CD4-positive, alpha-beta T cell treated with Interferon alpha-2 for 1 hour (primary cell): ENCODE measurements at places on chromosomes 11 and 22.

DNA sequence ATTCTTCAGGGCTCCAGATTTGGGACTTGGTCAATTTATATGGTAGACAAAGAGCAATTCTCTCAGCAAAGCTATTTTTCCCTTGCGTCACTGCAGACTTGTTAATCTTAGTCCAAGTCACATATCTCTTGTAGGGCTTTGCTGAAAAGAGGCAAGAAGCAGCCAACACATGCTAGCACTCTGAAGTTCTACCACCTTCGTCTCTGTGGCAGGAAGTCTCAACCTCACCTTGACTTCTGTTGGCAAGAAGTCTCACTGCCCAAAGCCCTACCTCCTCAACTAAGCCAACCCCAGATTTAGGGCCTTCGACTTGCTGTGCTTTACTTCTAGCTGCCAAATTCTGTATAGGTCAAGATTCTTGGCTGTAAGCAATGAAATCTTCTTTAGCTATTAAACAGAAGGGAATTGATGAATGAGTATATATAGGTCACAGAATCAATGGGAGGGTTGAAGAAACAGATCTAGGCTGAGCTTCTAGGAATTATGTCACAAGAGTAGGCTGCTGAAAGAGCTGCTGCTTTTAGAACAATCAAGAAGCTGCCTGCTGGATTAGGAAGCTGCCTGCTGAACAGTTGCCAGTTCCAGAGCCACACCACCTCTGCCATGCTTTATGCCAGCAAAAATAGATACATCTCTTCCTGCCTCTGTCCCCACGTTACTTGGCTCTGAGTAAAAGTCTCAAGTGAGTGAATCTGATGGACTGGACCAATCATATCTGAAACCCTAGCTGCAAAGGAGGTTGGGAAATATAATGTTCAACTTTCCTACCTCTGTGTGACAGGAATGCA lies 17.6 kb upstream of the NCR3LG1 start:
- DNase-seq = peak; percentile 23

DNA sequence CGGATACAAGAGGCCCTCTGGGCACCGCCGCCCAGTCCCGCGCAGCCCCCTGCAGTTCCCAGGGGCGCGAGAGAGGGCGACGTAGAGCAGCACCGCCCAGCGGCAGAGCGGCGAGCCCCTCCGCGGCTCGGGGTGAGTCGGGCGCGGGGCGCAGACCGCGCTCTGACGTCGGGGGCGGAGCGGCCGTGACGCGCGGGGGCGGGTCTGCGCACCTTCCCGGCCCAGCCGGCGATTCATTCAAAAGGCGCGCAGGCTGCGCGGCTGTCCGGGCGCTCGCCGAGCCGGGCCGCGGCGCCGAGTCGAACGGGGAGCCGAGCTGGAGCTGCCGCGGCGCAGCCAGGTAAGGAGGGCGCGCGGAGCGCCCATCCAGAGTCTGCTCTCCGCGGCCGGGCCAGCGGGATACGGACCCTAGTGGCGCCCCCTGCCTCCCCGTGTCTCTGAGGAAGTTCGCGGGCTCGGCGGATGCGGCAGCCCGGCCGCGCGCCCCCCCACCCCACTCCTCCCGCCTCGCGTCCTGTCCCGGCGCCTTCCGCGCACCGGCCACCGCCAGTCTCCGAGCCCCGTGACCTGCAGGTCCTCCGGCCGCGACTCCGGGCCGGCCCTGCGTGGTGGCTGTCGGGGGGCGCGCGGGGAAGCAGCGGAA lies at the start of gene RELT:
Gene RELT, plus strand, starts transcription at position 240 of the 643 bp plus-strand sequence. CDS start 12,738 bp downstream, outside the sequence.
- peak; percentile 93 for DNase-seq

- DNase-seq = no peak
Measured at GRCh38 chr11:59418156-59418555, 8.1 kb downstream of the OR5A2 start.

GRCh38 chr11:112532506-112532905 lies 271.8 kb upstream of the PLET1 start:
- no peak for DNase-seq

DNA sequence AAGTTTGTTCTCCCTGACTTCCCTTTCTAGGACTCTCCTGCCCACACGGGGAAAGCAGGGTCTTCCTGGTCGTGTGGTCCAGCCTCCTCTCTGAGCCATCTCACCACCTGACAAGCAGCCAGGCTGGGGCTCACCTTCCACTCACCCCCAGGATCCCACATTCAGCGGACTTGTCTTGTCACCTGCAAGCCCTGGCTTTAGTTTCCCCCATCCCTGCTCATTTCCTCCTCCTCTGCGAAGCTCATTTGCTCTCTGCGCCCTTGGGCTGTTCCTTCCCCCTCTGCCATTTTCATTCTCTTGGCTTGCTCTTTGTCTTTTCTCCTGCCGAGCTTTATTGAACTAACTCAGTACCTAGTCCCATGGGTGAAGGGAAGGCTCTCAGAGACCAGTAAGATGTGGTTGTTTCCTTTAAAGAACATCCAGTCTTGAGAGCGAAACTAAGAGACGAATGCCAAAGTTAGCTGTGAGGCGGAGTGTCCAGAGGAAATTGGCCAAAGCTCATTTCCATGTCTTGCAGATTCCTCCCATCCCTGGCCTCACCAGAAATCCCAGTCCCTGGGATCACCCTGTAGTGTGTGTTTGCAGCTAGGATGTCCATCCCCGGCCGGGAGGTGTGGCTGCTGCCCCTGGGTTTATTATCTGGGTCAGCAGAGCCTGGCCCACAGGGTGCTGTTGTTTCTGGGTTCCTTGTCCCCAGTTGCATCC lies 2.0 kb downstream of the ST14 start:
- DNase-seq = no peak

- DNase-seq = peak; percentile 23
Measured at GRCh38 chr22:36510966-36511881, 4.4 kb upstream of the FOXRED2 start.

- DNase-seq = no peak
Measured at GRCh38 chr11:21636561-21636960, 556.3 kb upstream of the ANO5 start.

GRCh38 chr11:39177678-39178077 lies 2281.8 kb downstream of the LRRC4C start:
- DNase-seq = no peak

DNA sequence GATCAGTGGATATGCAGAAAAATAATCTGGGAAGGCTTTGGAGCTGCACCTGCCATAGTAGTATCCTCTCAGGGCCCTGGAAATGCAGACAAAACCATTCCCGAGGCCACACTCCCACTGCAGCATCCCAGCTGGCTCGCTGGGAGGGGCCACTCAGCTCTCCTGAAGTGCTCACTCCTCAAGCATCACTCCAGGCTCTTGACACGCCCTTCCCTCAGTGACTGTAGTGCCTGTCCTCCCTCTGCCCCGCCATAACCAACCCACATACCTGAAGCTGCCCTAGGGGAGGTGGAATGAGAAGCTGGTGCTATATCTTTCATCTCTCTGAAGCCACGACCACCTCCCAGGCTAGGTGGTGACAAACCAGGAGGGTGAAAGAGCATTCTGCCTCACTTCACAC lies 4.8 kb downstream of the DSCAML1 start:
- no peak for DNase-seq

DNA sequence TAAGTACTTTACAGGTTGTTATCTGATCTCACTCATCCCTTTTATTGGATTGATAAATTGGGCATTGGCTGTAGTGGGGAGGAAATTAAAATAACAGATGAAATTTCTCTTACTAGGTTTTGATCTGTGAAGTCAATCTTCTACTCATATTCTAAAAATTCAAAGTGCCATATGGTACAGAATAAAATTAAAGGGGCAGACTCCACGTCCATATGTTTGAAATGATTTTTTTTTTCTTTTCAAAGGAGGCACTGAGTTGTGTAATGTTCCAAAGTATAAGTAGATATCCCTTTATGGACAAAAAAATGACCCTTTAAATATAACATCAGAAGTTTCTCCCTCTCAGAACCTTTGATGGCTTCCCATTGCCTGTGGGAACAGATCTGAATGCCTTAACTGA lies 207.4 kb downstream of the DBX1 start:
- DNase-seq = no peak

DNA sequence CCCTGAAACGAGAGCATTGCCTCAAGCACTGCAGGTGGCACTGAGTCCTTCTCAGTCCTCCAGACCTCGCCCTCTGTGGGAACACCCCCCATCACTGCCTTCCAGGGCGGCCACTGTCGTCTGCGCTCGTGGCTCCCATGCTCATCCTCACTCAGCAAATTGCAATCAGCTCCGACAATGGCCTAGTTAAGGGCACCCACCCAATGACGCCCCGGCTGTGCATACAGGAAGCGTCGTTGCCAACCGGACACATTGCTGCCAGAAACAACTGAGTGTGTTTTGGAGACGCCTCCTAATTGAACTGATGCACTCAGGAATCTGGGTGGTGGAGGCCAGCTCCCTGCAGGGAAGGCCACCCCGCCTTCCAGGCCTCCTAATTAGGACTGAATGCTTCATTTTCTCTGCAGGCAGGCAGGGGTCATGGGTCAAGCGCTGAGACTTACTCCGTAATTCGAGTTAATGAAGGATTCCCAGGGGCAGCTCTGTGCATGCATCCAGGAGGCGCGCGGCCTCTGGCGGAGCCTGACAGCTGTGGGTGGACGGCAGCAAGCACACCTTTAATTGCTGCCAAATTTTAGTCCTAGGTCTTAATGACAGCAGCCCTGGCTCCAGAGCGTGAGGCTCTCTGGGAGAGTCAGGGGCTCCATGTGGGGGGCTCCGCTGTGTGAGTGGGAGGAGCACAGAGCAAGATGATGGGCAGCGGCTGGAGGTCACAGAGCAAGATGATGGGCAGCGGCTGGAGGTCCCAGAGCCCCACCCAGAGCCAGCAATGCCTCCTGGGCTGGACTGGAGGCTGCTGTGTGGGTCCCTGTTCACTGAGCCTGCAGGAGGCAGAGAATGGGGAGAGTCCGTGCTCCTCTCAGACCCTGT lies 199.0 kb downstream of the BRD1 start:
- no peak for DNase-seq

DNA sequence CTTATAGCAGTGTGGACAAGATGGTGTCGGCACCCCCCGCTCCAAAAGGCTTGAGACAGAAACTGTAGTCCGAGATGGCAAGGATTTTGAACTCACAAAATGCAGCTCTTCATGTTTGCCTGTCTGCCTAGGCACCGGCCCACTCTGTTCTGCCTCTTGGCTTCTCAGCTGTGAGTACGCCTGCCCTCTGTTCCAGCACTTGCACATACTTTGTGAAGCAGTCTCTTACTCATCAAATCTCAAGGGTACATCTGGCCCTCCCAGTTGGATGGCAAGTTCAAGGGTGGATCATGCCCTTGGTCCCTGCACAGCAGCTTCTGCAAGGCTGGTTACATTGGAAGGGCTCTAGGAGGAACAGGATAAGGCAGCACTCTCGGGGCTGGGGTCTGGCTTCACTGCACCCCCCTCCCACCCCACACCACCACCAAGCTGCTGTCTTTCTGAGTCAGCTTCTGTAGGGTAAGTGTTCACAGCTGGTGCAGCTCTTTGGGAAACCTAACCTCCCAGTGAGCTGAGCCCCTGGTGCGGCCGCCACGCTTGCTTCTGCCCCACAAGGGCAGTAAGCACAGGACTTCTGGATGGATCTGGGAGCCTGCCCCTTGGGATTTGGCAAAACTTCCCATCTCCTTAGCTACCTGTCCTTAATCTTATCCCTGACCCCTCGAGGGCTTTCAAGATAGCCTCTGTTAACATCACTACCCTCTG lies 37.2 kb downstream of the FAM83F start:
- DNase-seq = no peak

DNA sequence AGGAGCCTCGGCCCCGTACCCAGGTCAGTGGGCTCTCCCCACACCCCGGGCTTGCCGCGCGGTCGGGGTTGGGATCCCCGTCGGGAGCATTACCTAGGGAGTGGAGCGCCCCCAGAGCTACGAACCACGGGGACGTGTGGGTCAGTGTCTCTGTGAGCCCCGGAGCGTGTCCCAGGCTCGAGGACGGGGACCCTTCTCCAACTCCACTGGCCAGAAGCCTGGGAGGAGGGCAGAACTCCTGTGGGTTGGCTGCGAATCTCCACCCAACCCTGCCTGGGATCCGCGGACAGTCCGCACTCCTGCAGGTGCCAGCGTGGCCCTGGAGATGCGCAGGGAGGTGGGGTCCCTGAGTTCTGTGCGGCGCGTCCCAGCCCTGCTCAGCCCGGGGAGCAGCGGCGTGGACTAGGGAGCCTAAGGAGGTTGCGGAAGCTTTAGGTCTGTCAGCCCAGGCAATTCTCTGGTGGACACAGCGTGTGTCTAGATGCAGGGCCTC lies 346 bp downstream of the PPFIBP2 start:
- DNase-seq = peak; percentile 21

- DNase-seq = no peak
Measured at GRCh38 chr11:120088056-120088455, 49.9 kb downstream of the TRIM29 start.

- DNase-seq = no peak
Measured at GRCh38 chr11:118211006-118211405, 13.8 kb downstream of the JAML start.

GRCh38 chr22:19048531-19048930 lies 73.7 kb downstream of the DGCR2 start:
- no peak for DNase-seq

- no peak for DNase-seq
Measured at GRCh38 chr11:37657645-37658044, 1059.6 kb upstream of the RAG2 start.

GRCh38 chr11:65053827-65054508 lies 4.4 kb downstream of the NAALADL1 start:
- DNase-seq = peak; percentile 34

GRCh38 chr22:22942511-22943329 lies 55.1 kb downstream of the IGLL5 start:
- peak; percentile 80 for DNase-seq

DNA sequence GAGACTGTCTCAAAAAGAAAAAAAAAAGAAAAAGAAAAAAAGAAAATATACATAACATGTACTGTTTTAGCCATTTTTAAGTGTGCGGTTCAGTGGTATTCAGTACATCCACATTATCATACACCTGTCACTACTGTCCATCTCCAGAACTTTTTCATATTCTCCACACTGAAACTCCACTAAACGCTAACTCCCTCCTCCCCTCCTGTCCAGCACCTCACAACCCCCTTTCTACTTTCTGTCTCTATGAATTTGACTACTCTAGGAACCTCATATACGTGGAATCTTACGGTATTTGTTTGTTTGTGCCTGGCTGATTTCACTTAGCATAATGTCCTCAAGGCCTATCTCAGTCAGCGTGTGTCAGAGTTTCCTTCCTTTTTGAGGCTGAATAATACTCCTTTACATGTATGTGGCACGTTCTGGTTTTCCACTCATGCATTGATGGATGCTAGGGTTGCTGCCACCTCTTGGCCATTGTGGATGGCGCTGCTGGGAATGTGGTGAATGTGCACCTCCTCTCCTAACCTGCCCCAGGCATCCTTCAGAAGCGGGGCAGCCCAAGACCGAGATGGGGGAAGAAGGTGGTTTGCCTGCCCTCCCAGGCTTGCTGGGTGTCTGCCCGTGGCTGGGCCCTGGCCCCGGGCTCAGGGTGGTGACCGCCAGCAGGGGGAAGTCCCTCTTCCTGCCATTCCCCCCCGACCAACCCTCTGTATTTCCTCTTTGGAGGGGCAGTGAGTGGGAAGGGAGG lies 60.5 kb downstream of the BCR start:
- no peak for DNase-seq

DNA sequence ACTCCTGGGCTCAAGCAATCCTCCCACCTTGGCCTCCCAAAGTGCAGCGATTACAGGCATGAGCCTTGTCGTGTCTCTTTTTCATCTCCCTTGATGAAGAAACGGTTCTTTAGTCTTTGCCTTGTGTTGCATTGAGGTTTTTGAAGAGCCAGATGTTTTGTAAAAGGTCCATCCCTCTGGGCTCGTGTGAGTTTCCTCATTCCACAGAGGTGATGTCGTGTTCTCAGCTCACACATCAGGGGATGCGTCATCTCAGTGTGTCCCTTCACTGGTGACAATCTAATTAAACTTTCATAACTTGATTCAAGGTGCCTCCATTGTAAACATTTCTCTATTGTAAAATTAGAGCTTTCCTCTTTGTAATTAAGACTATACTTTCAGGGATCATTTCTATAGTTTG lies 29.7 kb upstream of the TEF start:
- no peak for DNase-seq
